ENCODE measurements at places on chromosomes 5 and 9.

DNA sequence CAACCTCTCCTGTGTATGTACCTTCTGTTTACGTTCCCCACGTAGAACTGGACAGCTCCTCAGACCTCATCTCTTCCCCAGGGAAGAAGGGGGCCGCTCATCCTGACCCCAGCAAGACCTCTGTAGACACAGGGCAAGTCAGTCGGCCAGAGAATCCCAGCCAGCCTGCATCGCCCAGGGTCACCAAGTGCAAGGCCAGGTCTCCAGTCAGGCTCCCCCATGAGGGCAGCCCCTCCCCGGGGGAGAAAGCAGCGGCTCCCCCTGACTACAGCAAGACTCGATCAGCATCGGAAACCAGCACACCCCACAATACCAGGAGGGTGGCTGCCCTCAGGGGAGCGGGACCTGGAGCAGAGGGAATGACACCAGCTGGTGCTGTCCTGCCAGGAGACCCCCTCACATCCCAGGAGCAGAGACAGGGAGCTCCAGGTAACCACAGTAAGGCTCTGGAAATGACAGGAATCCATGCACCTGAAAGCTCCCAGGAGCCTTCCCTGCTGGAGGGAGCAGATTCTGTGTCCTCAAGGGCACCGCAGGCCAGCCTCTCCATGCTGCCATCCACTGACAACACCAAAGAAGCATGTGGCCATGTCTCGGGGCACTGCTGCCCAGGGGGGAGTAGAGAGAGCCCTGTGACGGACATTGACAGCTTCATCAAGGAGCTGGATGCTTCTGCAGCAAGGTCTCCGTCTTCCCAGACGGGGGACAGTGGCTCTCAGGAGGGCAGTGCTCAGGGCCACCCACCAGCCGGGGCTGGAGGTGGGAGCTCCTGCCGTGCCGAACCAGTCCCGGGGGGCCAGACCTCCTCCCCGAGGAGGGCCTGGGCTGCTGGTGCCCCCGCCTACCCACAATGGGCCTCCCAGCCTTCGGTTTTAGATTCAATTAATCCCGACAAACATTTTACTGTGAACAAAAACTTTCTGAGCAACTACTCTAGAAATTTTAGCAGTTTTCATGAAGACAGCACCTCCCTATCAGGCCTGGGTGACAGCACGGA lies 86.7 kb downstream of the GOLPH3 start:
- DNase-seq = no peak

DNA sequence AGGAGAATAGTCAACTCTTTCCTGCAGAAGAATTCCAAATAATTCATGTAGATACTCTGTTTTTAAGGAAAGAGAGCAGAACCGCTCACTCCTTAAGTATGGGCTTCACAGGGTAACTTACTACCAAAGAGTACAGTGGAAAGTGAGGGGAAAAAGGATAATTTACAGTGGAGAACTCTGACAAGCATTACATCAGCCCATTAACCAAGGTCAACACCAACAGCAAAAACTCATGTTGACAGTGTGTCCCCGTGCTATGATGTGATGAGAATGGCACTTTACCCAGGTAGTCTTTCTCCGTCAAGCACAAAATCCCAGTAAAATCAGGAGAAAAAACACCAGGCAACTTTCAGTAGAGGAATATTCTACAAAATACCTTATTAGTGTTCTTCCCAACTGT lies 104.3 kb downstream of the ADCY2 start:
- no peak for DNase-seq

GRCh38 chr5:171782332-171782966 lies 3.2 kb upstream of the SMIM23 start:
- no peak for DNase-seq

DNA sequence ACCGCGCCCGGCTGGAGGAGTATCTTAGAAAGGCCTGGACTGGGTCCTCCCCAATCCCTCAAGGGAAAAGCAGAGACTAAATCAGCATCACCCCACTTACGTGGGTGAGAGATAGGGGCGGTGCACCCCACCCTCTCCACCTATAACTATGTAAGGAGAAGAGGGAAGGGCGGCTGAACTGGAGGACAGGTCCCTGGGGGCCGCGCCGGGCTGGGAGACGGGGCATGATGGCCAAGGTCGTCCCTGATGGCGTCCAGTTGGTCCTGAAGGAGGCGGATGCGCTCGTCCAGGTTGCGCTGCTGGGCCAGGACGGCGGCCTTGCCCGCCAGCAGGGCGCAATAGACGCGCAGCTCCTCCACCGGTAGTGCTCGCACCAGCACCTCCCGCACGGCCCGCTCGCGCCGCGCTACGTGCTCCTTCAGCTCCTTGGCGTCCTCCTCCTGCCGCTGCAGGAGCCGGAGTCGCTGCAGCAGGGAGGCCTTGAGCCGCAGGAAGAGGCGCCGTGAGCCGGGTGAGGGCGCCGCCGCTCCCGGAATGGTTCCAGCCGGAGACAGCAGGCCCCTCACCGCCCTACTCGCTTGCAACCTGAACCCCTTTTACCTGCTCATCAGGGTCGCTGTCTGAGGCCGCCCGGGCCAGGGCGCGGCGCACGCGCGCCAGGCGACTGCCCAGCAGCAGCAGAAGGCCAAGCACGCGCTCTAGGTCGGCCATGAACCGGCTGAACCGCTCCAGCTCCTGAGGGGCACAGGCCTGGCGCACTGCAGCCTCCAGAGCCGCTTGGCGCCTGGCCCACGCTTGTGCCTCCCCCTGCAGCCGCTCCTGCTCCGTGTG lies 7.6 kb downstream of the SHROOM1 start:
- DNase-seq = no peak

GRCh38 chr5:14435481-14435880 lies 146.1 kb upstream of the OTULINL start:
- no peak for DNase-seq

- no peak for DNase-seq
Observed at GRCh38 chr5:10630126-10630525, 66.3 kb downstream of the ANKRD33B start.

- peak; percentile 27 for DNase-seq
Observed at GRCh38 chr9:126326228-126327005, at the start of gene MVB12B. Gene MVB12B (plus strand): TSS chr9:126326829. CDS start chr9:126326930, 101 bp downstream.

DNA sequence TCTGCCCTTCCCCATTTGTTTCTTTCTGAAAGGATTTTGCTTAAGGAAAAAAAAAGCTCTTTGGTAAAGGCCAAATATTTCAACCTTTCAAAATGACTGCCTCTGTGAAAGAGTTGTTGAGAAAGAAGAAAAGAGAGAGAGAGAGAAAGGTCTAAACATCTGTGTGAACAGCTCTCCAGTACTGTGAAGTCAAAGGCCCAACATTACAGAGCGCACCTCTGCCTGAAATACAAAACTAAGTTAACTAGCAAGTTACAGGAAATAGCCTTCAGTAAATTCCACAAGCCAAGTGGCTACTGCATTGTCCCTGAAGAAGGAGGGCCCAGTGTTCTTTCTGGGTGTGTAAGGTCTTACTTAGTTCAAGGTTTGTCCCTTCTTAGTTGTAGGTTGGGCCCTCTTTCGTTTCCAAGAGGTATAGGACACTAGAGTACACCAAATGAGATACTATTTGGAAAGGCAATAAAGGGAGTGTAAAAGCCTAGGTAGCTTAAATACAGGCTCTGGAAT lies 104.4 kb downstream of the THBS4 start:
- DNase-seq = no peak

GRCh38 chr9:112233769-112234168 lies 58.7 kb upstream of the SUSD1 start:
- no peak for DNase-seq

GRCh38 chr9:102700936-102701335 lies 294.2 kb upstream of the CYLC2 start:
- no peak for DNase-seq

DNA sequence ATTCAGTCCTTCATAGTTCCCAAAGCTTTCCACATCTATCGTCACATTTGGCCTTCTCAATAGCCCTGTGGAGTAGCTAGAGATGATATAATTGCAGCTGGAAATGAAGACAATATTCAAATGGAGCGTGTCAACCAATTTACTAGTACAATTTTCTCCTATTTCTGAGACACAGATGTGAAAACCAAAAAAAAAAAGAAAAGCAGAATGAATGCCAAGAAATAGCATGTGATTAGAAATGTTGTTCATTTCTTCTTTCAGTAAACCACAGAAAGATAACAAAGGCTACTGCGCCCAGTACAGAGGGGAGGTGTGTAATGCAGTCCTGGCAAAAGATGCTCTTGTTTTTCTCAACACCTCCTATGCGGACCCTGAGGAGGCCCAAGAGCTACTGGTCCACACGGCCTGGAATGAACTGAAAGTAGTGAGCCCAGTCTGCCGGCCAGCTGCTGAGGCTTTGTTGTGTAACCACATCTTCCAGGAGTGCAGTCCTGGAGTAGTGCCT lies 99.0 kb downstream of the MUSK start:
- no peak for DNase-seq

GRCh38 chr9:92147852-92148180 lies 32.6 kb upstream of the SPTLC1 start:
- DNase-seq = no peak

GRCh38 chr5:131224387-131225201 lies 39.3 kb upstream of the CDC42SE2 start:
- DNase-seq = no peak

GRCh38 chr5:10201223-10201868 lies 48.3 kb downstream of the ATPSCKMT start:
- no peak for DNase-seq

DNA sequence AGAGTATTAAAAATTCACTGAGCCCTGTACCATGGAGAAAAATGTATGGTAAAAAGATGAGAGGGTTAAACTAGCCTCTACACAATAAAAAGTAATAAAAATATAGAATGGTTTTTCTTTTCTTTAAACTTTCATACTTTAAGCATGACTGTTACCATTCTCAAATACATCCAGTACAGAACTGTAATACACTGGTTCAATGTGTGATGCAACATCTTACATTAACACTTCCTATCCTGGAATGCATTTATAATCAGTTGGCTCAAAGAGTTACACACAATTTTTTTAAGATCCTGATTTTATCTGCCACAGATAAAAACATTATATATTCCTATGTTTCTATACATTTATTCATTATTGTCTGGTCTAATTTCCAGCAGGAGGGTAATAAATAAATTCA lies 4.7 kb downstream of the GNAQ start:
- DNase-seq = no peak

- DNase-seq = no peak
Observed at GRCh38 chr5:80998590-80998979, 38.4 kb downstream of the RASGRF2 start.

DNA sequence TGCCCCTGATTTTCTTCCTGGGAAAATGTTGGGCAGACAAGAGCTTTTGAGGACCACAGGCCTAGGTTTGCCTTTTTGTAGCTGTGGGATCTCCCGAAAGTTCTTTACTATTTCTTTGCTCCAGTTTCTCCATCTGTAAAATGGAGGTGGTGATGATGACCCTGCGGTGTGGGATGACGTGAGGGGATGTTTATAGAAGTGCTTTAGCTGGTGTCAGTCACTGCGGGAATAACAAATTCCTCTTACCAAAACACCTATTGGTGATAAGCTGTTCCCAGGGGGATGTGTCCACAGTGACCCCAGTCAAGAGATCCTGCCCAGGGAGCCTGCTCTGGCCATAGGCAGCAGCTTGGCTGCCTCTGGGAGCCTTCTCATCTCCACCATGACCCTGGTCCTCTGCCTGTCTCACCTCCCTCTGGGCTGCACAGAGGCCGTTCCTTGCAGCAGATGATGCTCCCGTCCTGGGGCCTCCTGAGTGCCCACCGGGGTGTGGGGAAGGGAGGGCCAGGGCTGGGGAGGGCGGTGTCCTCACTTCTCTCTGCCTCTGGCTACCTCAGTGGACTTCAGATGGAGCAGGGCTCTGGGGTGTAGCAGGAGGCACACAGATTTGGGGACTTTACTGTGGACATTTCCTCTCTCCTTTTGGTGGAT lies 77.2 kb downstream of the COL15A1 start:
- no peak for DNase-seq
